ENCODE measurements at places on chromosomes 11 and 22.

DNA sequence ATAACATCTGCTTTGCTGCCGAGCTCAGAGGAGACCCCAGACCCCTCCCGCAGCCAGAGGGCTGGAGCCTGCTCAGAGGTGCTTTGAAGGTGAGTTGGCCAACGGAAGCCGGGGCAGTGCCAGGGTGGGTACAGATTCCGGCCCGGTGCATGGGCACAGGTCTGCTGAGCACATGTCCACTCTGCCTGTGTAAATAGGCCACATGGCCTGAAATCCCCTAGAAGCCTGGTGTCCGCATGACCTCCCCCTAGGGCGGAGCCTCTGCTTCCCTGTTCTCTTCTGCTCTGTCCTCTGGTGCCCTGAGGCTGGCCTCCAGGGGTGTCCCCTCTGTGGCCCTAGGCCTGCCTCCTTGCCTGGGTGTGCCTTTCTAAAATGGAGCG, 19.6 kb upstream of the TXNRD2 start:
- DNase-seq: no peak

- DNase-seq: no peak
Measured at GRCh38 chr11:34509336-34509876, 4.2 kb downstream of the ELF5 start.

DNA sequence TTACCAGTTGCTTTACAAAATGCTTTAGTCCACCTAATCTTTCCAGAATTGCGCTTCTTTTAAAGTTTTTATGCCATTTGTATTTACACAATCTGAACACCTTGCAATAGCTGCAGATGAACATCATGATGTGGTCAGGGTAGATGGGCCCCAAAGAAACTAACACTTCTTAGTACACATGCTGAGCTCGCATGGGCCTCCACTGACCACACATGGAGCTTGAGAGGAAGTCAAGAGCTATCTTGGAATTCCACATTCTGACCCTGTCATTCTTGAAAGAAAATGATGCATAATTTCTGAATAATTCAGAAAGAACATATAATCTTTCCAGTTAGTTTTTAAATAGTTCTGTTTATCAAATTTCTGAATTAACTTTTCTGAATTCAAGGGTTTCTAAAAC, 7.7 kb downstream of the LIPT2 start:
- no peak for DNase-seq

- no peak for DNase-seq
Measured at GRCh38 chr11:109858152-109858551, 235.0 kb upstream of the ZC3H12C start.

DNA sequence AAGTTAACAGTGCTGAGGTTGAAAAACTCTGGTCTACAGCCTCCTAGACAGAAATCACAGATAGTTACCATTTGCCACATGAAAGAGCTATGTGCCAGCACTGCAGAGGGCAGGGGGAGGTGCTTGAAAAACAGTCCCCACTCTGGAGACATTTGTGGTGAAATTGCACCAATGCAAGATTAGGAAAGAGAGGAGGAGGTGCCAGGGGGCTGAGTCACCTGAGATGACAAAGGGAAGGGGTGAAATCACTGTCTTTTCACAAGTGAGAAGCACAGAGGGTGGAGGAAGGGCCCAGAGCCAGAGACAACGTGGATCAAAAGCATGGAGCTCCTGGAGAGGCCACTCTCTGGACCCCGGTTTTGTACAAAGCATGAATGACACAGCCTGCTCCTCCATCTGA, 196.3 kb downstream of the BUD13 start:
- DNase-seq: no peak

DNA sequence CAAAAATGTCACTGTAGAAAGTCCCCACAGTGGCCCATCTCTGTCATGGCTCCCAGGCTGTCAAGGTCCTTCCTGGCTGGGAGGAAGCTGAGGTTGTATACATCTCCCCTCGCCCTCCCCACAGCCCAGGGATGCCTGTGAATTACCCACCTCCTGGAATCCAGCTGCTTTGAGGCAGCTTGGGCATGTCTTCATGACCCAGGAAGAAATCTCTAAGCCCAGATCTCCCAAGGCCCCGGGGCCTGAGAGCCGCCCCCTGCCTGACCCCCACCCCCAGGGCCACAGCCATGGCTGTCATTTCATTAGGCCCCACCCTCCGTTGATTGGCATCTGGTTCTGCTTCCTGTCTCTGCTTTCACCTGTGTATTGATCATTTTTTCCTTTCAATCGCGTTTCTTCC, 207.5 kb downstream of the TBC1D22A start:
- DNase-seq: no peak

GRCh38 chr11:10650166-10650565, 43.4 kb downstream of the IRAG1 start:
- DNase-seq: no peak

Data from stimulated activated CD4-positive, alpha-beta T cell treated with anti-CD3 and anti-CD28 coated beads, Interleukin-15, amount 100 ng/mL, for 1 hour (primary cell).